ENCODE measurements at places on chromosomes 7 and 10.

DNA sequence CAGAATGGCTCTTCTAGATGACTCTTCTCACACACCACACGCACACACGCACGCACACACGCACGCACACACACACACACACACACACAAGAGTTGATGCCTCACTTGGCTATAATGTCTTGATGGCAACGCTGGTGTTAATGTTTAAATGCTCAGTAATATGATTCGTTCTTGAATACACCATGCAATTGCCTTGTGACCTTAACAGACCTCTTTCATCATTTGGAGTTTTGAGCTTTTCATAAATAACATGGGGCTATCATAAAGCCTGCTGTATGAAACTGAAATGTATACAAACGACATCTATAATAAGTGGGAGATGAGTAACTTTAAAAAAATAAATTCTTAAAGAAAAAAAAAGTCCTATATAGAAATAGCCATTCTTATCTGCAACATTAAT, 8.2 kb downstream of the JCAD start:
- DNase-seq, result no peak

DNA sequence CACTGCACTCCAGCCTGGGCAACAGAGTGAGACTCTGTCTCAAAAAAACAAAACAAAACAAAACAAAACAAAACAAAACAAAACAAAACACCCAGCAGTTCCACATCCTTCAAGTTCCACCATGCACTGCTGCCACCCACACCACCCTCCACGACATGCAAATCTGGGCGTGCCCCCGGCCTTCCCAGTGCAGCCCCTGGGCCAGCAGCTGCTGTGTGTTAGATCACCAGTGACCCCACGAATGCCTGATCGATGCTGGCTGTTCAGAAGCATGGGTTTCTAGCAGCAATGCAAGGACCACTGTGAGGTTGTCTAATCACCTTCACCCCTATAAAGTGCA, 36.3 kb downstream of the ELFN1 start:
- DNase-seq, result no peak

DNA sequence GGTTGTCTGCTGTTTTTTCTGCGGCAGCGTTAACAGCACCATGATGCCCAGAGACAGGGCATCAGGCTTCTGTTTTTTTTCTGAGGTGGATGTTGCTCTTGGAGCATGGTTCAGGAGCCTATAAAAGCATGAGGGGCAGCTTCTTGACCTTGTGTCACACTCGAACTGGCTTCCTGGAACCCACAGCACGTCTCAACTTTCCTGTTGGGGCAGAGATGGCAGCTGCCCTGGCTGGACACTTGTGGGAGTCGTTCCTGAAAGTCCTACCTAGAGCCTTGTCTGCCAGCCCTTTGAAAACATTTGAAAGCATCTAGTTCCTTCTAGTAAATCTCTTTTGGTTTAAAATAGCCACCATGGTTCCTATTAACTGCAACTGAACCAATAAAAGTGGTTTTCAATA, 28.9 kb upstream of the PRKAG2 start:
- no peak for DNase-seq

GRCh38 chr7:66679633-66680244, 51.1 kb downstream of the KCTD7 start:
- DNase-seq, result no peak

- no peak for DNase-seq
Observed at GRCh38 chr7:96329241-96329640, 7.3 kb upstream of the SLC25A13 start.

- no peak for DNase-seq
Observed at GRCh38 chr7:2278026-2278425, 36.0 kb downstream of the NUDT1 start.

DNA sequence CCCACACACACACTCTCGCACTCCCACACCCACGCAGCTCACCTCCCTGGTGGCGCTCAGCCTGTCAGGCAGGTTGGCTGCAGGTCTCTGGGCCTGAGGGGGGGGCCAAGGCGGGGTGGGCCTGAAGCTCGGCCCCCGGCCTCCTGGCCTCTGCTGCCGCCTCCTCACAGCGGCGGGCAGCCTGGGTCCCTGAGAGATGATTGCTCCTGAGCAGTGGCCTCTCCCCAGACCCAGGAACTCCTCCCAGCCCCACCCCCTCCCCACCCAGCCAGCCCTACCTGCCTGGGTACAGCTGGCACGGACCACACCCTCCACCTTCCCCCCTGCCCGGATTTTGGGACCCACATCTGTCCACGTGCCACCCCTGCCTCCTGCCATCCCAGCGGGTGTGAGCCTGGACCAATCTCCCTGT, 4.6 kb upstream of the TMEM184A start:
- no peak for DNase-seq

DNA sequence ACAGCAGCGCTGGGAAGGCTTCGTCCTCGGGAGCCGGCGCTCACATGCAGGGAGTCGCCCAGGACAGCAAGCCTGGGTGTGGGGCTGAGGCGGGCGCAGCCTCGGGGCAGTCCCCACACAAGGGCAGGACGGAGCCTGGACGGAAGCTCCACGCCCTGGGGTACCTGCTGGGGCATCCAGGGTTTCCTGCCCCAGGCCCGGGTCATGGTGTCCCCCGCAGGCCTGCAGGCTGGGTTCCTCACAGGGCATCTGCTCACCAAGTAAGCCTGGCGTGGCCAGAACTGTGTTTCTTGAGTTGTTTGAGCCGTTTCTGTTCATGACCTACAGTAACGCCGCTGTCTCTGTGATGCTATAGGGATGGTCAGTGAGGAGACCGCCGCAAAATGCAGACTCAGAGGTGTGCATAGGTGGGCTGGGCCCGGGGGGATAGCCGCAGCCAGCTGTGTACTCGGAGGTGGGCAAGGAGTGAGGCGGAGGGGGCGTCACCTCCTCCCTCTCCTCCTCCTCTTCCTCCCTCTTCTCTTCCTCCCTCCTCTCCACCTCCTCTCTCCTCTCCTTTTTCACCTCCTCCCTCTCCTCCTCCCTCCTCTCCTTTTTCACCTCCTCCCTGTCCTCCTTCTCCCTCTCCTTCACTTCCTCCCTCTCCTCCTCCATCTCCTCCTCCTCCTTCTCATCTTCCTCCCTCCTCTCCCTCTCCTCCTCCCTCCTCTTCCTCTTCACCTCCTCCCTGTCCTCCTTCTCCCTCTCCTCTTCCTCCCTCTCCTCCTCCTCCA, 438.9 kb downstream of the DNAJB6 start:
- DNase-seq, result no peak

DNA sequence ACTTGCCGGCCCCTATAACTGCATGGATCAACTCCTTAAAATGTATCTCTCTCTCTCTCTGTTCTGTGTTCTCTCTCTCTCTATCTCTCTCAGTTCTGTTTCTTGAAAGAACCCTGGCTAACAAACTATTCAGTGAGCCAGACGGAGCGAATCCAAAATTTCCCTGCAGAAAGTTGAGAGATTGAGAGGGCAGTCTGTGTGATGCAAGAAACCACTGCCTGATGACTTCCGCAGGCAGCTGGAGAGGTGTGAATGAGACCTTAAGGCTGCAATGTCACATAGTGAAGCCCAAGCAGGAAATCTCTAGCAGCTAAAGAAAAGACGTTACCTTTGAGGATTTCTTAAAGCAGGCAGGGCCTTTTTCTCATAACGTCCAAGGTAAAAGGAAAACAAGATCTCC, 17.3 kb downstream of the FAM107B start:
- DNase-seq, result no peak

DNA sequence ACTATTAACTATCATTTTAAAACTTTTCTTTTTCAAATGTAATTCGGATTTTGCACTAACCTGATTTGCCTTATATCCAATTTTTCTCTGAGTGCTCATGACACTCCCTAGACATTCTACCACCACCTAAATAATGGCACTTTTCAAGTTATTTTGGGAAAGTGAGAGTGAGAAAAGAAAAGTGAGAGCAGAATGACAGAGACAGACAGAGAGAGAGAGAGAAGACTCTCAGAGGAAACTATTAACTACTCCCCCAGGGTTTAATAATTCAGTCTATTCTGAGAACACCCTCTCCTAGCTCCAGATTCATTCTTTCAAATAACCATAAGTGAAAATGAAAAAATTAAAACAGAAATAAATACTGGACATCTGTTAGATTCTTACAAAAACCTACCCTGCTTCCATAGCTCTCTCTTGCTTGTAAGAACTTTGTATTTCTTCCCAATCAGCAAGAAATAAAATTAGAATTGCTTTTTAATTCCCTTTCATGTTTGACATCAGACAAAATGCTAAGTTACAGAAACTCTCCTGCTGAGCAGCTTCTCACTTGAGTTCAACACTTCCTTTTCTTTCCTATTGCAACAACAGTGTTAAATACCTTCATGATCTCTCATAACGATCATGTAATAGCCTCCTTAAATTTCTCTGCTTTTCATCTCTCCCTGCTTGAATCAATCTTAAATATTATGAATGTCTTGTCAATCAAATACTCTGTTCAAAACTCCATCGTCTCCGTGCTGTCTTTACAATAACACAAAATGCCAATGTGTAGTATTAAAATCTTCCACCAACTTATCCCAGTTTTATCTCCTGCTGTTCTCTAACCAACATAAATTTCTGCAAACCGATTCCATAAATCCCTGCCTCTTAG, 191.7 kb downstream of the SEMA3E start:
- DNase-seq, result no peak

Measured in CD4-positive, alpha-beta T cell treated with Interferon alpha-2 for 1 hour (primary cell).